ENCODE measurements at places on chromosomes 3 and 15.
A peak's percentile ranks its signal among the peaks of the same experiment; 100 is the strongest.

GRCh38 chr15:88905576-88905975 lies 7.6 kb downstream of the MFGE8 start:
- DNase-seq = no peak

- DNase-seq = peak; percentile 51
Observed at GRCh38 chr15:36877796-36878683, 222.3 kb downstream of the MEIS2 start.

GRCh38 chr3:141000027-141000663 lies 51.0 kb upstream of the SPSB4 start:
- no peak for DNase-seq

- no peak for DNase-seq
Observed at GRCh38 chr15:65841121-65841930, 28.0 kb upstream of the RAB11A start.

- DNase-seq = no peak
Observed at GRCh38 chr3:170178651-170179050, 2.9 kb downstream of the PHC3 start.

GRCh38 chr3:66751842-66752241 lies 246.3 kb upstream of the KBTBD8 start:
- no peak for DNase-seq

DNA sequence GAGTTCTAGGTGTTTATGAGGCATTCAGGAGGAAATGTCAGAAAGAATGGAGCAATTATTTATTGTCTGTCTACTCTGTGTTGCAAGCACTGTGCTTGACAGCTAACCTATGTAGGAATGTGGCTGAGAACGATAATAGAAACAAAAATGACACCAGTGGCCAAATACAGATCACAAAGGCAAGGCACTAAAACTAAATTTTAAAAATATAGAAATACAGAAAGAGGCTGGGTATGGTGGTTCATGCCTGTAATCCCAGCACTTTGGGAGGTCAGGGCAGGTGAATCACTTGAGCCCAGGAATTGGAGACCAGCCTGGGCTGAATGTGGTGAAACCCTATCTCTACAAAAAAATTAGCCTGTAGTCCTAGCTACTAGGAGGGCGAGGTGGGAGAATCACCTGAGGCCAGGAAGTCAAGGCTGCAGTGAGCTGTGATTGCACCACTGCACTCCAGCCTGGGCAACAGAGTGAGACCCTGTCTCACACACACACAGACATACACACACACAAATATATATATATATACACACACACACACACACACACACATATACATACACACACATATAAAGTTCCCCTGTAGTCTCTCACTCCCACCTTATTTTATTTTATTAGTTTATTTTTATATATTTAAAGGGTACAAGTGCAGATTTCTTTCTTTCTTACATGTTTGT lies 6.0 kb downstream of the PRKCI start:
- no peak for DNase-seq

DNA sequence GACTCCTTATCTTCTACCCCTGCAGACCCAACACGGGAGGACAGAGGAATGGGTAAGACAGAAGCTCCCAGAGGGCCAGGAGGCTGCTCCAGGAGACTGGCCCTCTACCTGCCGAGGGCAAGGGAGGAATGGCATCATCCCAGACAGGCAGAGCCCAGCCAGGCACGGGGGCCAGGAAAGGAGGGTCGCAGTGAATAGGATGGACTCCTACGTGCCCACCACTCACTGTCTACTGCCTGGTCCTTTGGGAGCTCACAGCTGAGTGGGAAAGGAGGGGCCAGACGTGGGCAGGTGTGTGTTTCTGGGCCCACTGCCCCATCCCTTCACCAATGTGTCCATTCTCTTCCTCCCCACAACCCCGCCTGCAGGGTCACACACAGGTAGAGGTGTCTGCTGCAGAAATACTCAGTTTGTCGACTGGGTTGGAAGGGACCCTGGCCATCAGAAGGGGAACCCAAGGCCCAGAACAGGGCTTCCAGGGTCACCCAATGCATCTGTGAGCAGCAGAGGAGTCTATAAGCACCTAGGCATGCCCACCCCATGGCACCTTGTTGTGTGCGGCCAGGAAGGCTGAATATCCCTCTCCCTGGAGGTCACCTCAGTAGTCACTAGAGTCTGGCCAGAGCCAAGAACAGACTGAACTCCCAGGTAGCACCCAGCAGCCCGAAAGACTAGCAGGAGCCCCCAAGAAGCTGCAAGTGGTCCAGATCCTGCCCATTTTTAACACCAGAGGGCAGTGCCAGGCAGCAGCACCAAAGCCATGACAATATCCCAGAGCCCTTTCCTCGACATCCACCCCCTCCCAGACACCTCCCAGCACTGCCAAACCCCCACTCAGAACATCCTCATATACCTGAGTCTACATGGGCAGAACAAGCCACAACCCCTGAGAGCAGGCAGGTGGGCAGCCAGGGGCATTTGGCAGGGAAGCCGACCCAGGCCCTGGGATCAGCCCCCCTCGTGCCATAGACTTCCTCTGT lies 24.0 kb downstream of the TKT start:
- DNase-seq = no peak

- no peak for DNase-seq
Observed at GRCh38 chr15:69974321-69974720, 123.4 kb downstream of the TLE3 start.

- no peak for DNase-seq
Observed at GRCh38 chr3:12286504-12286903, 2.4 kb upstream of the PPARG start.

DNA sequence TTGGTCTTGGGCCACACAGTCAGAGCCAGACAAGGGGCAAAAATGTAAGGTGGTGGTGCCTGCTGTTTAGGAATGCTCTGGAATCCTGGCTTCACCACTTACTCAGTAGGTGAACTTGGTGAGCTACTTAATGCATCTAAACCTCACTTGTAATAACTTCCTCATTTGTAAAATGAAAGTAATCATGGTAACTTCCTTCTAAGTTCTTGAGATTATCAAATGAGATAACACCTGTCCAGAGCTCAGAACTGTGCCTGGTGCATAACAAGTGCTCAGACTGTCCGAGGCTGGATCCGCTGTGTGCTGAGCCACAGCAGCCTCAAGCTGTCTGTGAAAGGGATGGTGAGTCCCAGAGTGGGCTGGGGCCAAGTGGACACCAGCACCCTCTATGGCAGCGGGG lies 62.8 kb upstream of the KY start:
- peak; percentile 6 for DNase-seq

DNA sequence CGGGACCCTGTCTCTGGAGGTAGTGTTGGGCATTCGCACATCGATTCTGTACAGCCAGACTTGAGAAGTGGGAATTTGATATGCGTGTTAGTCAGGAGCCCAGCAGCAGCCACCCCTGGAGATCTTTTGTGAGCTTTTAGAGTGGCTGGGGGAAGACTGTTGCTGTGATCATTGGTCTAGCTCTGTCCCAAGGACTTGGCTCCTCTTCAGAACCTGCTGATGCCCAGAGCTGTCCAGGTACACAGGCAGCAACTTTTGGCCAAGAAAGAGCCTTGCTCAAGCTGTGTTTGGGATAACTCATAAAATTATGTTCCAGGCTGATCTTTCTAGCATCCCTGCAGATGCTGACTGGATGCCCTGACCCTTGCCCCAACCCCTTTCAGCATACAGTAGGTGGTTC lies 29.3 kb downstream of the LIMD1 start:
- DNase-seq = no peak

- DNase-seq = no peak
Observed at GRCh38 chr3:120559242-120560061, 36.7 kb upstream of the NDUFB4 start.

DNA sequence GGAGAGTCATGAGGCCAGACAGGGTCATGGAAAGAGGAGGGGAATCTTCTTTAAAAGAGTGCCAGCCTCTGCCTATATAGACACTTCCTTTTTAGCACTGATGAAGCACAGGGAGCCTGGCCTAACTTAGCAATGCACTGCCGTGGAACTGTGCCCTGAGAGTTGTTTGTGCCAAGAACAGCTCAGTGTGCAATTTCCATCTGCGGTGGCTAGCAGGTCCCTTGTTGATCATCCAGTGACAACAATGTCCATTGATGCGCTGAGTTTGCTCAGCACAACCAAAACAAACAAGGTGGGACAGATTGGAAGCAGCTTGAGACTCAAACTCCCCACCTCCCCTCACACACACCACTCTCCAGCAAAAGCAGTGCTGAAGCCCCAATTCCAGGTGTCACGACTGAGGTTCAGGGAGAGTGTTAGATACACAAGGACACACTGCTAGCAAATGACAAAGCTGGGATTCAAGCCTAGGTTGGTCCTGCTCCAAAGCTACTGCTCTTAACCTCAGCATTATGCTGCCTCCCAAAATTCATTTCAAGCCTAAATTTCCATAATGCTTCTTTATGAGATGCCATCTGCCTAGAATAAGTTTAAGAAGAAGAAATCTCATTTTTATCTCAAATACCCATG lies 316.6 kb upstream of the UBE2E2 start:
- DNase-seq = no peak

GRCh38 chr3:48672522-48672921 lies 9.8 kb upstream of the CELSR3 start:
- DNase-seq = no peak

DNA sequence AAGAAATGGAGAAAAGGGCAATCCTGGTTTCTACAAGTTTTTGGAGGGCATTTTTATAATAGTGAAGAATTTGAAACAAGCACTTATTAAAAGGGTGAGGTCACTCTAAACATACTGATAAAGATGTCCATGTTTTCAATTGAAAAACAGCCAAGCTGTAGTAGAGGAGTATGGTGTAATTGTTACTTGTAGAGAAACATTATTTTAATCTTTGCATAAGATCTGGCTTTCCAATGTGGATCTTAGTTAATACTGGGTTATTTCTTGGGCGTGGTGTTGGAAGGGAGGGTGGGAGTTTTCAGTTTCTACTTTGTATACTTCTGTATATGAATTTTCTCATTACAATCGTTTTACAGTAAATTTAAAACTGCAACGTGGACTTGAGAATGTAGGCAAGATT lies 22.8 kb downstream of the MORF4L1 start:
- DNase-seq = no peak

GRCh38 chr15:68503791-68504680 lies 72.1 kb upstream of the ITGA11 start:
- no peak for DNase-seq

- peak; percentile 67 for DNase-seq
Observed at GRCh38 chr3:71393093-71393492, 190.4 kb downstream of the FOXP1 start.

DNA sequence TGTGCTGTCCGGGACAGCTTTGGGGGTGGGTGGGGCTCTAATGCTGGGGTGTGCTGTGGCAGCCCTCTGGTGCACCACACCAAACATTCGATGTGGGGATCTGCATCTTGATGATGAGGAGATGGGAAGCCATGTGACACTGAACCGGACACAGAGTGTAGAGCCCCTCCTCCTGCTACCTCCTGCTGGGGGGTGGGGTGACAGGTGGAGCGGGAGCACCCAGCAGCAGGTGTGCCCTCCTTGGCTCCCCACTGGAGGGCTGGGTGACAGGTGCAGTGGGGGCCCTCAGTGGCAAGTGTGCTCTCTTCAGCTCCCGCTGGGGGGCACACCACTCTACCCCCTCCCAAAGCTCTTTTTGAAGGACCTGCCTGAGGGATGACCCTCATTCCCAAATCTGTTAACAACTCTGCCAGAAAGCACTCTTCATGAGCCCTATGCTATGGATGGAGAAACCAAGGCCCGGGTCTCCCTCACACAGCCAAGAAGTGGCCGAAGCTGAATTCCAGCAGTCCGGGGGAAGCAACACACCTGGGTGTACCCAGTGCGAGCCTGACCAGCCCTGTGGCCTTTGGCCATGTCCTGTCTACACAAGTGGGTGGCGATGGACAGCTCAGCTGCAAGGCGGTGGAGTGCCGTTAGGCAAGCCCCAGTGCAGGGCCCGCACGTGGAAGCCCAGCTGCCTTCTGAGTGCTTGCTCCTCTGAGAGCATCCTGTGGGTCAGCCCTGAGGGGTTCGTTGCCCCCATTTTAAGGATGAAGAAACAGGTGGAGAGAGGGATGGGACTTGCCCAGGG lies 609 bp upstream of the UROC1 start:
- no peak for DNase-seq

DNA sequence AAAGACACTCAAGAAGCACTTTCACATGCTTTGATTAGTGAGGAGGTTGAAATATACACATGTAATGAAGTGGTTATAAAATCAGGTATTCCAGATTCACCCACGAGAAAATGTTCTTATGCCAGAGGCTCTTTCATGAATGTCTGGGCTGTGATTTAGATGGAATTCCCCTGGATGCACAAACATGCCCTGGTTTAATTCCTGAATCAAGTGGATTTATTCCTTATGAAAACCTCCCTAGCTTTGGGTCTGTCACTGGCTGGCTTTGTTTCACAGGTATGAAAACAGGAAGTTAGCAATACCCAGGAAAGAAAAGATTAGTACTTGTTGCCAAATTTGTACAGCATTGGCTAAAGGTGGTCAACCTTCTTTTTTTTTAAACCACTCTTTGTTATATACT lies 1123.0 kb downstream of the ROBO1 start:
- no peak for DNase-seq

- peak; percentile 52 for DNase-seq
Observed at GRCh38 chr15:41928637-41929620, 35.1 kb upstream of the SPTBN5 start.

GRCh38 chr3:197006446-197006845 lies 23.2 kb downstream of the MELTF start:
- no peak for DNase-seq

GRCh38 chr15:45242289-45242688 lies 9.7 kb upstream of the SLC28A2 start:
- peak; percentile 5 for DNase-seq

GRCh38 chr3:16840101-16840424 lies 44.7 kb upstream of the PLCL2 start:
- DNase-seq = no peak

GRCh38 chr3:110384601-110385000 lies 687.0 kb upstream of the NECTIN3 start:
- no peak for DNase-seq

- DNase-seq = no peak
Observed at GRCh38 chr3:71454512-71455403, 128.8 kb downstream of the FOXP1 start.

- no peak for DNase-seq
Observed at GRCh38 chr15:32998979-32999672, 195.4 kb downstream of the FMN1 start.

GRCh38 chr3:81776643-81777042 lies 15.2 kb upstream of the GBE1 start:
- DNase-seq = no peak

- DNase-seq = no peak
Observed at GRCh38 chr3:169658311-169658931, 5.1 kb downstream of the MECOM start.

GRCh38 chr3:99730870-99731269 lies 86.8 kb upstream of the CMSS1 start:
- DNase-seq = no peak

GRCh38 chr15:98923579-98923978 lies 84.0 kb downstream of the PGPEP1L start:
- DNase-seq = no peak
